ENCODE measurements at places on chromosomes 7 and 10.

DNA sequence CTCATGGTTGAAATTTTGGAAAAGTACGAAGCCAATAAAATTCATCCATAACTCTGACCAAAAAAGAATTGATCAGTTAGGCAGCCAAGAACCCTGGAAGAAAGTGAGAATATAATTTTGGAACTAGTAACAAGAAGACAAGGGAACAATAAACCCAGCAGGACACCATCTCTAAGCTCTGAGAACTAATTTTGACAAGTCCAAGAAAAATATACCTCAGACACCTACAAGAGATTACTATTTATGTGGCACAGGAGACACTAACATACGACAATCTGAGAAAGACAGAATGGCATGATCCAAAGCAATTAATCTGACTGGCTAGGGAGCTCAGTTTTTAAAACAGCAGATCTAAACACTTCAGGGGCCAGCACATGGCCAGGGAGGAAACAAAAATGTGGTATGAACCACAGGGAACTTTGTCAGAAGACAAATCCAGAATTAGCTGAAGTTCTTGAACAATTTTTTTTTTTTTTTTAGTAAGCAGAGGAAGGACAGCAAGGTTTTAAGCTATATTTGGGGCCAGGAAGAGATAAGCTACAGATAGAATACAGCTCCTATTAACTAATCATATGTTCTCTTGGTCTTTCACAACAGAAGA is 38.9 kb downstream of the PARD3 start:
- no peak for DNase-seq

GRCh38 chr10:111146025-111146640 is 69.3 kb downstream of the ADRA2A start:
- no peak for DNase-seq

DNA sequence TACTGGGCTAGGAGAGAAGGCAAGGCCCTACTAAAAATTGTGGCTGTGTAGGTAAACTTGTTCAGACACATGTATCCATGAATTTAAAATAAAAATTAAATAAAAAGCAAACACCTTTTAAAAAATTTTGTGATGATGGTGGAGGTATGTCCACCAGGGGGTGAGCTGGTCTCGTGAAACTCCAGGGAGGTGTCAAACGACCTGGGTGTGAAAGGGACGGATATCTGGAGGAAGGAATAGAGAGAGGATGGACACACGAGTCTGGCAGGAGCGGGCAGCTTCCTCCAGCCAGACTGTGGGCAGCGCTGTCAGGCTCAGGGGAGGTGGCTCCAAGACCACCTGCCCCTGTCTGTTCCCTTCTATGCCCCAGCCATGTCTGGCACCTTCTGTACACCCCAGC is 34.8 kb upstream of the DMBT1 start:
- DNase-seq, result no peak

DNA sequence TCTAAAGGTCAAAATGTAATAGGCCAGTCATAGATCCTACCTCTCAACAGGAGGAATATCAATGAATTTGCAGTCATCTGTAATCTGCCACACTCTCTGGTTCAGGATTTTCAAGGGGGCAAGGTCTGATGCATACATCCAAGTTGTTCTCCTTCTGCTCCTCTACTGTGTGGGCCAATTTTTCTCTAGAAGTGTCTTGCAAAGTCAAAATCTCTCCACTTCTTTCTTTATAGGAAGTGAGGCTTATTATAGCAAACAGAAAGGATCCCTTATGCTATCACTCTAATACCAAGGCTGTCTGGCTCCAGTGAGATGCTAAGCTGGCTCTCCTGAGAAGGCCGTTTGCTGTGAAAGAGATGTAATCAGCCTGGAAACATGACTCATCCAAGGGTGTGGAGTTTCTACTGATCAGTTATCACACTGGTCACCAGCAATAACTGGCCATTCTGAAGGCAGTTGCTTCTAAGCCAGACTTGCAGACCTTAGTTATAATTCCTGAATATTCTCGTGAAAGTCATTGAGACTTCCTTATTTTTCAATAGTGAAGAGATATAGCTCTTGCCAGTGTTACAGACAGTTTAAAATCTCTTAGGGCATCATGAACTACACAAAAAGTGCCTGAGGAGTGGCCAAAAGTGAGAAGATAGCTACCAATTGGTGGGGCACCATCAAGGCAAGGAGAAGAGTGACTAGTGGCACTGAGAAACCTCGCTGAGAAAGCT is 43.2 kb upstream of the LRGUK start:
- no peak for DNase-seq

- no peak for DNase-seq
These were observed 5.8 kb upstream of the PNLIPRP3 start for GRCh38 chr10:116421815-116422214.

GRCh38 chr7:5872326-5872725 is 8.3 kb upstream of the OCM start:
- DNase-seq, result no peak

- no peak for DNase-seq
These were observed 1053.4 kb upstream of the AUTS2 start for GRCh38 chr7:68544851-68545250.

Data from activated CD4-positive, CD25-positive, alpha-beta regulatory T cell treated with anti-CD3 and anti-CD28 coated beads, Interleukin-2, amount 50 U/mL, for 72 hours (primary cell).